ENCODE measurements at places on chromosomes 5 and 9.

GRCh38 chr5:135714126-135714894 lies 120.2 kb upstream of the SLC25A48 start:
- DNase-seq: no peak

DNA sequence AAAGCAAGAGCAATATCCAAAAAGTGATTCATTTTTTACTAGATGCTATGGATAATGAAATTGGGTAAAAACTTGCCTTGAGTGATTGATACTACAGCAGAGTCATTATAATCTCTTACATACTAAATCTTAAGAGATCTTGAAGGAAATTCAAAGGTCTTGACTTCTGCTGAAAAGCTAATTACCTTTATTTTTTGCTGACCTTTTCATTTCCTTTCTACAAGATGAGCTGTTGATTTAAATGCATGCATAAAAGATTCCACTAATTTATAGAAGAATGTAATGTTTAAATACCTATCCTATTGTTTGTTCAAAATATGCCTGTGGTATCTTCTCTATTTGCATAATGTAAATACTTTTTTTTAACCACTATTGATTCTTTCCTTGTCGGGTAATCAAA lies 27.2 kb downstream of the RORB start:
- no peak for DNase-seq

DNA sequence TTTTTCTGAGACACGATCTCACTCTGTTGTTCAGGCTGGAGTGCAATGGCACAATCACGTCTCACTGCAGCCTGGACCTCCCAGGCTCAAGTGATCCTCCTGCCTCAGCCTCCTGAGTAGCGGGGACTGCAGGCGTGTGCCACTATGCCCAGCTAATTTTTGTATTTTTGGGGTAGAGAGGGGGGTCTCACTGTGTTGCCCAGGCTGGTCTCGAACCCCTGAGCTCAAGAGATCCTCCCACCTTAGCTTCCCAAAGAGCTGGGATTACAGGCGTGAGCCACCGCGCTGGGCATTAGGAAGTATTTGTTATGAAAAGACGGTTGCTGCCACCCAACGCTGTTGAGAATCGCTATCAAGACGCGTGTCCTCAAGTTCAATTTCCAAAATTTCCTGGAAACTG lies 180.9 kb upstream of the TBCA start:
- no peak for DNase-seq

DNA sequence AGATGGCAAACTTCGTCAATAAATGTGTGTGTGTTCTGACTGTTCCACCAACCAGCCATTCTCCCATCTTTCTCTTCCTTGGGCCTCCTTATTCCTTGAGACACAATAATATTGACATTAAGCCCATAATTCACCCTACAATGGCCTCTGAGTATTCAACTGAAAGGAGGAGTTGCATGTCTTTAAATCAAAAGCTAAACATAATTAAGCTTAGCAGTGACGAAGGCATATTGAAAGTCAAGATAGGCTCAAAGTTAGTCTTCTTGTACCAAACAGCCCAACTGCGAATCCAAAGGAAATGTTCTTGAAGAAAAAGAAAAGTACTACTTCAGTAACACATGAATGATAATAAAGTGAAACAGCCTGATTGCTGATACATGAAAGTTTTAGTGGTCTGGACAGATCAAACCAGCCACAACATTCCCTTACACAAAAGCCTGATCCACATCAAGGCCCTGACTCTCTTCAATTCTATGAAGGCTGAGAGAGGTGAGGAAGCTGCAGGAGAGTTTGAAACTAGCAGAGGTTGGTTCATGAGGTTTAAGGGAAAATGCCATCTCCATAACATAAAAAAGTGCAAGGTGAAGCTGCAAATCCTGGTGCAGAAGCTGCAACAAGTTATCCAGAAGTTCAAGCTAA lies 81.4 kb downstream of the DENND1A start:
- DNase-seq: no peak

GRCh38 chr5:91361055-91361701 lies 21.9 kb downstream of the ARRDC3 start:
- DNase-seq: no peak

GRCh38 chr9:109035684-109036423 lies 22.6 kb upstream of the CTNNAL1 start:
- DNase-seq: no peak

GRCh38 chr9:121271368-121272341 lies 3.7 kb downstream of the GSN start:
- no peak for DNase-seq

DNA sequence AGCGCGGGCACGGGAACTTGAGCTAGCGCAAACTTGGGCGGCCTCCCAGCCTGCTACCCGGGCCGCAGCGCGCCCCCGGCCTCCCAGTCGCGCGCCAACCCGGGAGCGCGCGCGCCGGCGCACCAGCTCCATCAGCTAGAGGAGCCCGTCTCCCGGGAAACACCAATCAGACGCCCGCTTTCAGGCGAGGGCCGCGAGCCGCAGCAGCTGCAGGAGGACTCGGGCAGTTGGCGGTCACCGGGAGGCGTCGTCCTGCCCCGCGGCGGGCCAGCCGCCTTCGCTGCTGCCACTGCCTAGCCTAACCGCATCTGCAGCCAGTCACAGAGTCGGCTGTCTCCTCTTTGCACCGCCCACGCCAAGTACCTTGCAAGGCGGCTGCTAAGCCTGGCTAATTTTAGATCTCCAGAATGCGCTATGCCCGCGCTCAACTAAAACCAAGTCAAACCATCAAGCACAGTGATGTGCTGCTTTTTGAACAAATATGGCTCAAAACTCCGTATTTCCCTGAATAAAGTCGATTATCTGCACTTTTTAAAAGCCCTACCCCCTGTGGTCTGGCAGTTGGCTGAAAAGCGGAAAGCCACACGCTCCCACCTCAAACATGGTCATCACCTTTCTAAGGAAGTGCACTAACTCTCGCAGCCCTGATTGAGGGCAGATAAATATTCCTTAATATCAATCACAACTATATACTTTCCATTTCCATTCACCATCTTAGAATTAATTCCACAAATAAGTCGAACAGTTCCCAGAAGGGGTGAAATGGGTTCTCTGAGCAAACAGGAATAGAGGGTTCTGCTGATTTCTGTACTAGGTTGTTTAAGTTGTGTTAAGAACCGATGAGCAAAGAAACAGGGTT lies 221.8 kb downstream of the MEF2C start:
- DNase-seq: no peak

DNA sequence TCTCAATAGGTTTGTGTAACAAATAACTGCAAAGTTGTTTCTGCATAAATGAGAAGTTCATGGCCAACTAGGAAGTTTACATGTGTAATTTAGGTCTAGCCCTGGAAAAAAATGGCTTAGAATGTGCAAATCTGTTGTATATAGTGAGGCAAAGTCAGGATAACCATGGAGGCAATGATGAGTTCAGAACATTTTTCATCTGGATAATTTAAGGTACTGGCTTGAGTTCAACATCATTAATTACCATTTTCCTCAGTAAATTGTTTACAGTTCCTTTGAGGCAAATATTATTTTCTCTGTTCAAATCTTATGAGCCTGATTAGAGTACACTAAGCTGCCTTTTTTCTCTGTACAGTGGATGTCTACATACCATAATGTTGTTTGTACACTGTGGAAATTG lies 1259.0 kb upstream of the NUDT12 start:
- DNase-seq: no peak

GRCh38 chr9:38489057-38489456 lies 64.8 kb upstream of the IGFBPL1 start:
- DNase-seq: no peak

DNA sequence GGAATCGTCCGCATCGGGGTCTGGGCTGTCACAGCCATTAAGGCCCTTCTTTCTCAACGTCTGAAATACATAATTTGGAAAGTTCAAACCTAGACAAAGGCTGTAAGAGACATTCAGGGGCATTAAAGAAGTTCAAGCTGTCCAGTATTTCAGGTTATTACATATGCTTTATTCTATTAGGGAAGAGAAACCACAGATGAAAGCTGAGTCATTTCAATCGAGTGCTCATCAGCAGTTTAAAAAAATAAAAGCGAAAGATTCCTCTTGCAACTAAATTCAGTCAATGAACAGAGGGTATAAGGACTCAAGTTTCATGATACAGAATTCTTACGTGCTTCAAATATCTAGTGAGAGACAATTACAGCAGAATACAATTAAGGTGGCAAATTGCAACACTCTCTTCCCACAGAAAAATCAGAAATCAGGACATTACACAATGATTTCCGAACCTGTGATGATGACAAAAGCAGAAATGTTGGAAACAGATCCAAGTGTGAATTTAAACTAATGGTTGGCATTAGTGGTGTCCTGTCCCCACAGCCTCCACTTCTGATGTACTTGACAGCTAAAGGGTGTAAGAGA lies 121.6 kb downstream of the MEF2C start:
- no peak for DNase-seq

GRCh38 chr9:136190656-136191055 lies 14.3 kb downstream of the LHX3 start:
- DNase-seq: no peak

- DNase-seq: no peak
Observed at GRCh38 chr9:110908894-110909293, 129.4 kb downstream of the LPAR1 start.

DNA sequence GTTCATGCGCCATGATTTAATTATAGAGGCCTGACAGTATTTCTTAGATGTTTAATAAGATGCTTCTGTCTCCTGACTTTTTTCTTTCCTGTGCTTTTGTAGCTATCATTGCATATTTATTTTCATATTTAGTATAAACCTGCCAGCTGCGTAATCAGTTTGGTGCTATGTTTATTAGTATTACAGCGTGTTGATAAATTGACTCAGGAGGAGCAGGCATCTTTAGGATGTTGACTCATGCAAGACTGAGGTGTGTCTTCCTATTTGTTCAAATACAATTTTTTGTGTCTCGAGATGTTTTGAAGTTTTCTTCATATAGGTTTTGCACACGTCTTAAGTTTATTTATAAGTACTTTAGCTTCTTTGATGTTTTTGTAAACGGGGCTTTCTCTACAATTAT lies 35.9 kb upstream of the EXOC3 start:
- DNase-seq: no peak

GRCh38 chr5:142364251-142365145 lies 39.7 kb upstream of the SPRY4 start:
- no peak for DNase-seq

DNA sequence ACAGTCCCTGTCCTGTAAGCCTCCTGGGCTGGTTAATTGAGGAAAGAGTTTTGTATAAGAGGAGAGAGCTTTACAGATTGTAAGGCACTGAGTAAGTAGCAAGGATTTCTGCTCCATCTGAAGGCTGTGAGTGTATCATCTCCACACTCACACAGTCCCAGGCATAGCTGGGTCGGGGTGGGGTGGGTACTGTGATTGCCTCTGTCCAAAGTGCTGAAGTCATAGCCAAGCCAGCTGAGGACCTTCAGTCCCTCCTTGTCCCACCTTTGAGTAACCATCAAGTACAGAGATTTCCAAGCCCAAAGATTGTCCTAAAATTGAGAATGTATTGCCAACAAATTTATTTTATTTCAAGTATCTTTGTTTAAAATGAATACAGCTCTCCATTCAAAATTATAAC lies 5.5 kb upstream of the DNAJB5 start:
- DNase-seq: no peak

DNA sequence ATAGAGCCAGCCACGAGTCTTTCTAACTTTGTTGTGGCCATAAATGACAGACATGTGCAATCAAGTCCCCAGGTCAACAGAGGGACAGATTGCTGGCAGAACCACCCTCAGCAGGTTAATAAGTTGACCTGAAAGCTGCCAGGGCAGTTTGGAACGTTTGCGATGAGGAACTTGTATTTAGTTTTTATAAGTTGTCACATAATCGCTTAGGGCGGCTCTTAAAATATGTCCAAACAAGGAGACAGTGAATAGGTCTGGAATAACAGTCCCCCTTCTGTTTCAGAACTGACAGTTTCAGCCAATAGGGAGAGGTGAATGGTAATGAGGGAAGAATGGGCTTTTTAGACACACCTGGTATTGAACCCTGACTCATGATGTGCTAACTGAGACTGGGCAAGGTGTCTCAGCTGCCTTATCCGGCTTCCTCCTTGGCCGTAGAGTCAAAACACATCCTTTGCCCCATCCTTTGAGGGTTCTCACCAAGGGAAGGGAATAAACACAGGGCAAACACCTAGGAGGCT lies 33.6 kb upstream of the GABRP start:
- DNase-seq: no peak

GRCh38 chr9:135971892-135972291 lies 10.7 kb upstream of the UBAC1 start:
- DNase-seq: no peak

DNA sequence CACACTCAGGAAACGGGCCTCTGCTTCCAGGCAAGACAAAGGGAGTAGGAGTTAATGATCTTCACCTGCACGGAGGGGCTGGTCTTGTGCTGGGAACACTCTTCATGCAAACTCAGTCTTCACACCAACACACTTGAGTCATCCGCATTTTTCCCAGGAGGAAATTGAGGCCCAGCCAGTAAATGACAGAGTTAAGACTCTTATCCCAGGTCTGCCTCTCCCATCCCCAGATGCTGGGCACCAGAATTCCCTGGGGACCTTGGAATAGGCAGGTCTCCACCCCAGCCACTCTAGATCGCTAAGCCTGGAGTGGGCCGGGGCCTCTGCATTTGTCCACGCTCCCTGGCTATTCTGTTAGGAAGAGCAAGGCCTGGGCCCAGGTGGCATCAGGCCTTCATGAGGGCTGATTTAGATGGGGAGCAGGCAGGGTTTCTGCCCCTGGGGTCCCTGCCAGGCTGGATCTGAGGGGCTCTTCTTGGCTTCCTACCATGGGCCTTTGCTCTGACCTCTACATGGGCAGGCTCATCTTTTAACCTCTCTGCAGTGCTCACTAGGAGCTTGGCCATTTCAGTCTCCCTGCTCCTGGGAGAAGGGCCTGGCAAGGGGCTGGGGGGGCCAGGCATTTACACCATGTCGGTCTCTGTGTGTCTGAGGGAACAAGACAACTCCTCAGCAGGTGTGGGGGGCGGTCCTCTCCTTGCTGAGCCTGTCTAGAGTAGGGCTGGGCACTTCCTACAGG lies 77.3 kb downstream of the AMBP start:
- no peak for DNase-seq

DNA sequence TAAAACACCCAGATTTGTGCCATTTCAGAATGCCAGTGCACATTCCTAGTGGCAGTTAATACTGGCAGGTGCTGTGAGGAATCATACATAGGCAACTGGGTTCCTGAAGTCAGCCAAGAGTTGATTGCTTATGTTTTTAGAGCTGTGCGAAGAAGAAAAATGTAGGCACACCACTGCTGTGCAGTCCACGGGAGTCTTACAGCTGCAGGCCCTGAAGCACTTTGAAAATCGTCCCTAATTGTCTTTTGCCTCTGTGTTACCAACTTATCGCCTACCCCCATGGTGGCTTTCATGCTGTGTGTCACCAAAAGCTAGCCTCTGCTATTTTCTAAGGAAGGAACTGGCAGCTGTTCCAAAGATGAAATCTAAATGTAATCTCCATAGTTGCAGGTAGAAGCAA lies 263.9 kb downstream of the ARRDC3 start:
- no peak for DNase-seq

Data from stimulated activated CD4-positive, alpha-beta T cell treated with anti-CD3 and anti-CD28 coated beads, Interleukin-1b, Interleukin-23, amount 100 ng/mL, for 1 hour (primary cell).